ENCODE measurements at places on chromosomes 7 and 10.
A peak's percentile ranks its signal among the peaks of the same experiment; 100 is the strongest.

GRCh38 chr7:147276106-147276505 lies 1159.5 kb downstream of the CNTNAP2 start:
- DNase-seq, result no peak

DNA sequence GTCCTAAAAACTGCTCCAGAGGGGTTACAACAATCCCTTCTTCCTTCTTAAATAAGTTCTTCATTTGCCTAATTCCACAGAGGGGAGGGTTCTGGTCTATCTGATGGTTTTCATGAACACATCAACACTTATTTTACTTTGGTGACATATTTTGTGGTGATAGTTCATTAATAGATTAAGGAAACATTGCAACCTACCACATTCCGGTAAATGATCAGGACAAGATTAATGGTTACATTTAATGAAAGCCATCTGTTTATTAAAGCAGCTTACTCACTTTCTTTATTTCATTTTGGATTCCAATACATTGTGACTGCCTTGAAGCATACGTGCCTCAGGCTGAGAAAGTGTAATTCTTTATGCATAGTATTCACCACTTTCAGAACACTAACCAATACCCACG lies 101.0 kb downstream of the SKIDA1 start:
- DNase-seq, result no peak

- no peak for DNase-seq
Observed at GRCh38 chr7:127718340-127718679, 66.3 kb downstream of the SND1 start.

- DNase-seq, result no peak
Observed at GRCh38 chr7:39624442-39624807, 1.1 kb downstream of the RALA start.

- DNase-seq, result no peak
Observed at GRCh38 chr7:68424658-68425297, 1173.5 kb upstream of the AUTS2 start.

GRCh38 chr7:93117327-93117726 lies 452 bp downstream of the SAMD9 start:
- DNase-seq, result no peak

DNA sequence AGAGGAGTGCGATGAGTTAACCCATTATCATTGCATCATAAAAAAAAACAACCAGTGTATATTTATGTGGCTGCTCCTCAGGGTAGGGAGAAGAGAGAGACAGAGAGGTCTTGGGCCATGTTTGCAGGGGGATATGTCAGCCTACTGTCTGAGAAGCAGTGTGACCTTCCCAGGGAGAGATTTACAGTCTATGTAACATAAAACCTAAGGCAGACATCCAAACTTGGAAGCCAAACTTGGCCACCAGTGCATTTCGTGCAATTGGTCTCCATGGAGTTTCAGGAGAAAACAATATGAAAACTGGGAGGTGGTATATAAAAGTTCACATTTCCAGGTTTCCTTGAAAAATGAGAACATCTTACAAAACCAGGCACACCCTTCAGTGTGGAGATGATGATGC lies 85.9 kb upstream of the CXCL12 start:
- DNase-seq, result no peak

DNA sequence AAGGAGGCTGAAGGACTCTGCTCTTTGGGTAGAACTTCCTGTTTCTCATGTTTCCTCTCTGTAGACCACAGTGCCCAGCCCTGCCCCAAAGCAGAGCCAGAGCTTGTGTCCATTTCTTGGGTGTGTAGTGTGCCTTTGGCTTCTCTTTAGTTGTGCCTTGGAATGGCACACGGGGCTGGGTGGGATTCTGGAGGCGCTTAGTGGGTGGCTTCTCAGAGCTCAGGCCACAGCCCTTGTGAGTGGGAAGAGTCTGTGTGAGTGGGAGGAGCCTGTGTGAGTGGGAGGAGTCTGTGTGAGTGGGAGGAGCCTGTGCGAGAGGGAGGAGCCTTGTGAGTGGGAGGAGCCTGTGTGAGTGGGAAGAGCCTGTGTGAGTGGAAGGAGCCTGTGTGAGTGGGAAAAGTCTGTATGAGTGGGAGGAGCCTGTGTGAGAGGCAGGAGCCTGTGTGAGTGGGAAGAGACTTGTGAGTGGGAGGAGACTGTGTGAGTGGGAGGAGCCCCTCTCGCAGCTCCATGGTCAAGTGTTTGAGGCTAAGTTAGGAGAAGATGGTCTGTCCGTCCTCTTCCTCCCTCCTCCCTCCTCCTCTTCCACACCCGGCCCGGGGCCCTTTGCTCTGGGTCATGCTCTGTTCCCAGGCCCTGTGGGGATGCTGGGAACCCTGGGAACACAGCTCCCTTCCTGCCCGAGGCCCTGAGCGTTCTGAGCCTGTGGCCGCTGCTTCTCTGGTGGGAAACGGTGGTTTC lies 153.0 kb downstream of the GRK5 start:
- peak; percentile 46 for DNase-seq

DNA sequence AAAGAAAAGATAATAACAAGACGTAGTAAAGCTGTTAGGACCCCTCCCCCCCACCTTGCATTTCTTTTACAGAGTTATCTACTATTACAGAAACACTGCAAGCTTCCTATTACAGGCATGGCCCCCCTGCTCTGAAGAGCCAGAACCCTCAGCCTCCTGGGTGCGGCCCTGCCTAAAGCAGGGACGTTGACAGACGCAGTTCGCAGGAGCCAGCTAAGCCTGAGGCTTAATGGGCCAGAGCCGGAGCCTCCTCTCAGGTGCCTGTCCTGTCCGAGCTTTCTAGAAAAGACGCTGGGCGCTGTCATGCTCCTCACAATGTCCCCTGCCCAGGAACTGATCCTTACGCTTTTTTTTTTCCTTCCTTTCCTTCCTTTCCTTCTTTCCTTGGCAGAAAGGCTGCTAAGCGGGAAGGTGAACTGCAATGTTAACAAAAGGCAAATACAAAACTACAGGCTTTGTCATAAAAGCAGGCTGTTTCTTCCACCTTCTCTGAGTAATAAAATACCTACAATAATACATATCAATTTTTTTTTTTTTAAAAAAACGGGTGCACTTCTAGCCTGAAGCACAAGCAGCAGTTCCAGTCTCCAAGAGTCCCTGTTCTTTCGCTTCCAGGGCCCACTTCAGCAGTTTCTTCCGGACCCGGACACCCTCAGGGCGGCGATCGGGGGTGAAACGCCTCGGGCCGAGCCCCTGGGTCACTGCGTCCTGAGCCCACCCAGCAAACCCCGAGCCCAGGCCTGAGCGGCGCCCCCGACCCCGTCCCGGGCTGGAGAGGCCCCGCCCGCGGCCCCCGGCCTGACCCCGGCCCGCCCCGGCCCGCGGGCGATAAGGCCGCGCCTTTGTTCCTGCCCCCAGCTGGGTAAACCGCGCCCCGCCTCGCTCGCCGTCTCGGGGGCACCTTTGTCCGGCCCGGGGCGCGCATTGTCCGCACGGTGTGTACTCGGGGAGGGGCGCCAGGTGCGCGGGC lies 11.2 kb downstream of the MNX1 start:
- DNase-seq, result no peak

DNA sequence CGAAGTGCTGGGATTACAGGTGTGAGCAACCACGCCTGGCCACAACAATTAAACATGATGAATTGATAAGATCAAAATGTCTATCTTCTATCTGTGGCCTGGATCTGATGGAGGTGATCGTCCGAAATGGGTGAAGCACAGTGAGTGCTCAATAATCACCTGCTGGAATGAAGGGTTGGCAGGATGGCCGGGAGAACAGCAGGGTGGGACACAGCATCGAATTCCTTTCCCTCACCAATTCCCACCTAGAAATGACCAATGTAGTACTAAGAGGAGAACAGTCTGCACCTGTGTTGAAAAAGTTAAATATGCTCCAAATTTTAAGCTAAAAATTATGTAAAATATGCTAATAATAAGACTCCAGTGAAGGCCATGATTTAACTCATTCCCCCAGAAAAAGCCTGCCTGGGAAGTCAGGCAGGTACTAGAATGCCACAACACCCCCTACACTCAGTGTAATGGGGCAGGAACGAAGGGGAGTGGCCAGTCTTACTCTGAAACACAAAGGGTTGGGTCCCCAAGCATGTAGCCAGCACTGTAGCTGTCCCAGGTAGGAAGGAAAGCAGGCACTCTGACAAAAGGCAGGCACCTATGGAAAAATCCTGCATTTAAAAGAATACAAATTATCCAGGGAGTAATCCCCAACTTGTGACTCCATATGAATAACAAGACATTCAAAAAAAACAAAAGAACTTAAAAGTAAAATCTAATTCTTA lies 110.3 kb downstream of the VPS41 start:
- DNase-seq, result no peak
